H54 (cell line): ENCODE measurements at places on chromosomes 13 and 19.

DNA sequence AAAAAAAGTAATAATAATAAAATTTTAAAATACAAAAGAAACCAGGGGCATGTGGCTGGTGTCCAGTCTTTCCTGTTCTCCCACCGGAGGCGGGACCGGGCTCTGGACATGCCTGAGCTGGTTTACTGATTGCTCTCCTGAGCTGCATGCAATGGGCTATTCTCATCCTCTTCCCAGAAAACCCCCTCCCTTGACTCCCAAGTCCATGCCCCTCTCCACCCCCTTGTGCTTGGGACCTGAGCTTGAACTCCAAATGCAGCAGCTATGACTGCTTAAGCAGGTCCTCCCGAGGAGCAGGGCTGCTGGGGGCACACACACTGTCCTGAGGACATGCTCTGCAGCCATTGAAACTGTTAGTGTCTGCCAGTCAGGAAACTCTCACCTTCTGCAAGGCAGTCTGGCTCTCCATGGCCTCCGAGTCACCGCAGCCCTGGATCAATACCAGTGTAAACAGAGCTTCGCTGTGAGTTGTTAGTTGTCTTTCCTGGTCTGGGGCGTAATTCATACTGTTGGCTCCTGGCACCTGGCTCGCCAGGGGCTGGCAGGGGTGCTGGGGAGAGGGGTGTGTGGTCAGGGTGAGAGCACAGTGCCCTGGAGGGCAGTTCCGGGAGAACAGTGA lies 41.6 kb upstream of the CHST8 start:
- DNase-seq: no peak

GRCh38 chr19:5622465-5623396 lies at the start of the genes SAFB and SAFB2:
TSS of gene SAFB (plus strand) at chr19:5623083. CDS start at chr19:5623206, 123 bp downstream.
TSS of gene SAFB2 (minus strand) at chr19:5622776. CDS start at chr19:5622715, 61 bp downstream.
- peak; percentile 99 for DNase-seq

- no peak for DNase-seq
These were observed 43.1 kb downstream of the RFXAP start for GRCh38 chr13:36862002-36862685.

GRCh38 chr13:48585456-48585840 lies 52.6 kb upstream of the RCBTB2 start:
- DNase-seq: no peak

DNA sequence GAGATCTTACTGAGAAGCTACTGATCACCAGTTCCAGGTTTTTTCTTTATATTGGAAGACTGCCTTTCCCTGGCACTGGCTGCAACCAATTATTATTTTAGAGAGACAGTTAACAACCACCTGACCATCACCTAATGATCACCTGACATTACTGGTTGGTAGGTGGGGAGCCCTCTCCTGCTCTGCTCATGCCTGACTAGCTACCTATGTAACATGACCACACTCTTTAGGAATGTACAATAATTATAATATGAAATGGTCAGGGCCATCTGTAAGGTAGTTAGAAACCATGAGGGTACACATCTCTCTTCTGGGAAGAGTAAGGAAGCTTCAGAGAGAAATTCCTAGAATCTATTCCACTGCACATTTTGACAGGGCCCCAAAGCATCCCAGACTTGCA lies 59.0 kb upstream of the SCEL start:
- DNase-seq: no peak

DNA sequence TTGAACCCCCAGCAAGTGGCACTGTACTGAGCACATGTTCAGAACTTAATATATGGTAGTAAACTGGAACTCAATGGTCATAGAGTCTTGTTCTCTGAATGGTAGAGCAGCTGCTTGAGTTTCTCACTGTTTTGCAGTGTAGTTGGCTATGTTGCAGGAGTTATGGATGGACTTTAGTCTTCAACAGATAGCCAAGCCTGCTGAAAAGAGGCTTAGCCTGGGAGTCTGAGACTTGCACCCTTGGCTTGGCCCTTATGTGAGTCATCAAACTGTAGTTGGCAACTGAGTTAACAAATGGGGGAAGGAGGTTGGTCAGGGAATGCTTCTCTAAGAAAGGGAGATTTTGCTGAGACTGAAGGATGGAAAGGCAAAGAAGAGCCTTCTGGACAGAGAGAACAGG lies 62.5 kb downstream of the C13orf42 start:
- no peak for DNase-seq

DNA sequence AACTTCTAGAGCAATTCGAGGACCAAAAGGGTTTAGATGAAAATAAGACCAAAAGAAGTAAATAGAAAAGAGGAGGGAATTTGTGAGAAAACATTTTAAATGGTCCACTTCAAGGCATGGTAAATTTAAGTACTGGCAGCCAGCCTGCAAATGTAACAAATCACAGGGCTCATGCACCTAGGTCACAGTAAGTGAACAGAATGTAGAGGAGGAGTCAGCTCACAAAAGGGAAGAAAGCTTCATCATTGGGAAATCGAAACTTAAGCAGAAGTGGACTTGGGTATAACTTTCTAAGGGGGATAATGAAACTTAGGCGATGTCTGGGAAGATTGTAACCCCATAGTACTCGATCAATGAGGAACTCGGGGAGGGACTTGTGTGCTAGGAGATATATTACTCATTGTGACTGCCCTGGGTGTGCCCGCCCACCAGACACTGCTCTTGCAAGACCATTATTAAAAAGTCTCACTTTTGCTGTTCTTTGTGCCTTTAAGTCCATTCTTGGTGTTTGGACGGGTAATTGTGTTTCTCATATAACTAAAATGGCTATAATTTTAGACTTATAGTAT lies 1053.6 kb upstream of the MIR17HG start:
- DNase-seq: no peak

- no peak for DNase-seq
These were observed 19.7 kb upstream of the CPB2 start for GRCh38 chr13:46124531-46124966.

DNA sequence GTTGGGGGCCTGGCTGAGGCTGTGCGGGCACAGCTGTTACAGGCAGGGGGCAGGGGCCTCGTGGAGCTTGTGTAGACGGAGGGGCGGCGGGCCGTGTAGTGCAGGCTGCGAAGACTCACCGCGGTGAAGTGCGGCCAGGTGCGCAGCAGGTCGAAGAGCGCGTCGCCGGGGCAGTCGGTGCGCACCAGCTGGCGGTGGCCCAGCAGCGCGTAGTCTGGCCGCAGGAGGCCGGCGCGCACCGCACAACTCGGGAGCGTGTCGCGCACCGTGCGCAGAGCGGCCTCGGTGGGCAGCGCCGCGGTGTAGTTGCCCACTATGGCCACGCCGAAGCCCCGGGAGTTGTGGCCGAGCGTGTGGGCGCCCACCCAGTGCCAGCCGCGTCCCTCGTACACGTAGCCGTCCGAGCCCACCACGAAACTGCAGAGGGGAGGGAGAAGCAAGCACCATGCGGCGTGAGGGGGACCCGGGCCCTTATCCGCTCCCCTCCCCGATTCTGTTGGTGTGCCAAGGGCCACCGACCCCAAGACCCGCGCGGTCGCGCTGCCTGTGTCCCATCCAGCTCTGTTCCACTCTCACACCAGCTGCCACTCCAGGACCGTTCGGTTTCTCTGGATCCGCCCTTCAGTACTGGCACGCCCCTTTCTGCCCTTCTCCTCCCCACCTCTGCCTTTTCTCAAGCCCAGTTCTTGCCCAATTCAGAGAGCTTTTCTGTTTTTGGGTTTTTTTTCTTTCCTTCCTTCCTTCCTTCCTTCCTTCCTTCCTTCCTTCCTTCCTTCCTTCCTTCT lies 5.4 kb upstream of the RASAL3 start:
- DNase-seq: no peak

- DNase-seq: peak; percentile 95
These were observed at the start of gene SPRY2 for GRCh38 chr13:80341101-80341755. TSS of gene SPRY2 (minus strand) at chr13:80341126. CDS start at chr13:80337705, 3,421 bp downstream.

- DNase-seq: no peak
These were observed 41.1 kb upstream of the CHST8 start for GRCh38 chr19:33580645-33581037.

DNA sequence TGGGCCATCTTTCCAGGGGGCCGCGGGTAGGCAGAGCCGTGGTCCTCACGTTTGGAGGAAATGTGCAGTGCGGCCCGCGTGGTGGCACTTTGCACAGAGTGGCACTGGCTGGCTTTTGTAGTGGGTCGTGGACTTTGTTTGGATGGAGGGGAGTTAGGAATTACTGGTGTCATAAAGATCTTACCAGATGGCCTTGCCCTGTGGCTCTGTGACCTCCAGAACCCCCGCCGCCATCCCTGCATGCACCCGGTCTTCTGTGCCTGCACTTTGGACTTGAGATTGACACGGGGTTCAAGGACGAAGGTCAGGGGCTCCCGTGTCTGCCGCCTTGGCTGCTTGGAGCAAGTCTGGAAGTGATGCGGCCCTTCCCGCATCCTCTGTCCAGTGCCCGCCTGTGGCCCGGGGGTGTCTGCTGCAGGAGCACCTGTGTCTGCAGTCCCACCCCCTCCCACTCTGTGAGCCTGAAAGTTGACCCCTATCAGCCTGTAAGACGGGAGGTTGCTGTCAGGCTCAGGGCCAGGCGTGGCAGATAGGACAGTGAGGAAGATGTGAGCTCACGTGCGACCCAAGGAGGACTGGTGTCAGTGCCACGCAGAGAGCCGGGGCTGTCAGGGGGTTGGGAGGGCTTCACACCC lies 2.2 kb downstream of the GNA11 start:
- DNase-seq: no peak

DNA sequence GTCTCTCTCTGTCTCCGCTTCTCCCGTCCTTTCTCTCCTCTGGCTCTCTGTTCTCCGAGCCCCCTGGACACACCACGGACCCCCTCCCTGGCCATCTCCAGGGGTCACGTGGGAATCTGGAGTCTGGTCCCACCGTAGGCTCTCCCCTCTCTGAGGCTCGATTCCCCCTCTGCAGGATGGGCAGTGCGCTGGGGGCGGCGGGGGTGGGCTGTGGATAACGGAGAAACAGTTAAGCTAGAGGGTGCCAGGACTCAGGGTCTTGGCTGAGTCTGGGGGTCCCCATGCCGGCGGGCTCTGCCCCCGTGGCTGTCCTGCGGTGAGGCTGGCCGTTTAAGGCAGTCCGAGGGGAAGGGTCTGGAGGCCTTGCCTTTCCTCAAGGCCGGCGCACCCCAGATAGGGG lies 462 bp upstream of the MEIS3 start:
- no peak for DNase-seq

- no peak for DNase-seq
These were observed 72.5 kb upstream of the UBL3 start for GRCh38 chr13:29922896-29923295.

- DNase-seq: no peak
These were observed 4.1 kb upstream of the CDC16 start for GRCh38 chr13:114230575-114230974.

DNA sequence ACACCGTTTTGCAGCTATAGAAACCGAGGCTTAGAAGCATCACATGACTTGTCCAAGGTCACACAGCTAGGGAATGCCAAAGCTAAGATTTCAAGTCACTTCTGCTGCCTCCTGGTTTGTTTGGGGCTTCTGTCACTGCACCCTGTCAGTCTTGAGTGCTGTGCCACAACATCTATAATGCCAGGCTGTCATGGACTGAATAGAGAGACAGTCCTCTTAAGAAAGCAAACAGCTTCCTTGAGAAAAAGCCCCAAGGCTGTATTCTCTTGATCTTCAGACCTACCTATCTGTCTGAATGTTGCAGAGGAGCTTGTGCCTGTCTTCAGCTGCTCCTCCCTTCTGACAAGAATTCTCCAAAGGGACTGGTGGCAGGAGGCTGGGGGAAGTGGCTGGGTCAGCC lies 81.6 kb downstream of the OLFM4 start:
- no peak for DNase-seq

DNA sequence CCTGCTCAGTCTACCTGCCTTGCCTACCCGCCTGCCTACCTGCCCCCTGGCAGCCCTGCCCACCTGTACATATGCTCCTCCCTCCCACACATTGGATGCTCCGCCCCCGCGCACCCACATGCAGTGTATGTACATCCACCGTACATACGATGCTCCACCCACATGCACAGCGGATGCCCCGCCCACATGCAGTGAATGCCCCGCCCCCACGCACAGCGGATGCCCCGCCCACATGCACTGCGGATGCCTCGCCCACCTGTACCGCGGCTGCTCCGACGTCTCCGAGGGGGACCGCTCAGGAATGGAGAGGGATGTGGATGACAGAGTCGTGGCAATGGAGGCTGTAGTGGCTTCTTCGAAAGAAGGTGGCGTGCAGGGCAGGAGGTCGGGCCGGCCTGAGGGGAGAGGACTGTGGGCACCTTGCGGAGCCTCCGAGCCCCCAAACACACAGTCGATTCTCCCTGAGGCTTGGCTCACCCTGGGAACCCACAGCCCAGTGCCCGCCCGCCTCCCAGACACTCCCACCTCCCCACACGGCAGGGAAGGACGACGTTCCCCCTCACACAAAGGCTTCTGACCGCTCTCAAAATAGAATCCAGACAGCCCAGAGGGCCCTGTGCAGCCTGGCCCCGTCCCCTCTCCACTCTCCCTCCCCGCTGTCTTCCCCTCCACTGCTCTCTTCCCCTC lies 16.5 kb upstream of the CACTIN start:
- DNase-seq: no peak

GRCh38 chr13:39688699-39689405 lies 33.4 kb downstream of the COG6 start:
- DNase-seq: no peak

GRCh38 chr19:45153339-45154063 lies 7.3 kb downstream of the NKPD1 start:
- no peak for DNase-seq

DNA sequence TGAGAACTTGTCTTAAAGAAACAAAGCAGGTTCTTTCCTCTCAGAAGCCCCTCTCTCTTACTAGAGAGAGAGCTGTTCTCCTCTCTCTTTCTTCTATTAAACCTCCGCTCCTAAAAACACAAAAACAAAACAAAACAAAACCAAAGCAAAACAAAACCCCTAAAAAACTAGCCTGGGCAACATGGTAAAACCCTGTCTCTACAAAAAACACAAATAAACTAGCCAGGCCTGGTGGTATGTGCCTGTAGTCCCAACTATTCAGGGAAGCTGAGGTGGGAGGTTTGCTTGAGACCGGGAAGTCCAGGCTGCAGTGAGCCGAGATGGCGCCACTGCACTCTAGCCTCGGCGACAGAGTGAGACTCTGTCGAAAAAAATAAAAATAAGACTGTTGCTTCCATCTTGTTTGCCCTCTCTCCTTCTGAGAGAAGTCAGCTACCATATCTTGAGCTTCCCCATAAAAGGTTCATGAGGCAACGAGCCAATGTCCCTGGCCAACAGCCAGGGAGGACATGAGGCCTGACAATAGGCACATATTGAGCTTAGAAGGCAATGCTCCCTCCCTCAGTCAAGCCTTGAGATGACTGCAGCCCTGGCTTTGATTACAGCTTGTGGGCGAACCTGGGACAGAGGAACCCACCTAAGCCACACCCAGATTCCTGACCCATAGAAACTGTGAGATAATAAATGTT lies 17.5 kb upstream of the FLT3 start:
- DNase-seq: no peak
